Naive thymus-derived CD8-positive, alpha-beta T cell (primary cell): ENCODE measurements at places on chromosomes 2 and 18.

DNA sequence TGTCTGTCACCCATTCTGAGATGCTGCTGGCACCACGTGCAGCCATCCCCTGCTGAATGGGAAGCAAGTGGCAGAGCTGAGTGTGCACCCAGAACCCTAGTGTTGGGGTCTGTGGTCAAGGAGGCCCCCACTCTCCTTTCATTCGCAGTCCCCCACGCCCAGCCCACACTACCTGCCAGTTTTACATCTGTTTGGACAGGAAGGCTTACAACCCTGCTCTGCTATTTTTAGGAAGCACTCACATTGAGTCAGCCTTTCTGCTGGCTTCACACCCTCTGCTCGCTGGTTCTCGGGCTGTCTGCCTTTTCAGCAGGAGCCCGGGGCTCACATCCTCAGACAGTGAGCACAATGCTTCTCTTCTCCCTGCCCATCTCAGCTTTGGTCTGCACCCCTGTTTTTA is 10.7 kb upstream of the ADCY3 start:
- no peak for DNase-seq

- DNase-seq = no peak
Observed at GRCh38 chr2:20438334-20439192, 8.3 kb upstream of the RHOB start.

DNA sequence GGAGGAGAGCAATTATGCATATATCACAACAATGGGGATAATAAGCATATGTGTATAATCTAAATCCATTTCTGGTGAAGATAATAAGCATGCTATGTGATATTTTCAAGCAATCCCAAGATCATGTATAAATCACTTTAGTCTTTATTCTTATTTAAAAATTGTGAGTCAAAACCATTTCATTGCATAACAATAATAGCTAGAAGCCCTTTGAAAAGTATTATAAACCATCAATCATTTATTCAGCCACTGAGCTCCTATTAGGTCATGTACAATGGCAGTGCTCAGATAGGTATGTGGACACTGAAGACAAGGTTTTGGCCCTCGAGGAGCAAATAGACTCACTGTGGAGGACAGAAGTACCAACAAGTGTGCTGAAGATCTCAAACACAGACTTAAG is 113.1 kb downstream of the CDCA7 start:
- no peak for DNase-seq

DNA sequence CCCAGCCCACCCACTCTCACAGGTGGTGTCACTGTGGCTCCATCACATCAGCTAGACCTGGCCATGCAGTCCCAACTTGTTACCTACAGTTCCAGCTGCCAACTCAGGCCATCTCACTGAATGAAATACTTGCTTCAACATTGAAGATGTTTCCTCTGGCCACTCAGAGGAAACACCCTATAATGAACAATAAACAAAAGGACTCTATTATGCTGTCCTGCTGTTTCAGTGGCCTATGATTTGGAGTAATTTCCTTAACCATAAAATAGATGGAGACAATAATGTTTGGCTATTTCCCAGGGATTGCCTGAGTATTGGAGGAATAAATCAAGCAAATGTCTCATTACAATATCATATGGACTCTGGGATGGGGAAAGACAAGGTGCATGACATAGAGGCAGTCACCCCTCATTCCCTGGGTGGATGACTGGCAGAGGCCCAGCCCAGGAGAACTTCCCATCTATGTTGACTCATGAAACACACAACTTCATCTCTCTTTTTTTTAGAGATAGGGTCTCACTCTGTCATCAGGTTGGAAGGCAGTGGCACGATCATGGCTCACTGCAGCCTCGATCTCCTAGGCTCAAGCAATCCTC is 134.4 kb downstream of the TGIF1 start:
- DNase-seq = no peak

- DNase-seq = no peak
Observed at GRCh38 chr2:15492773-15493325, 68.3 kb downstream of the NBAS start.

GRCh38 chr18:39414009-39414700 is 1848.6 kb upstream of the CELF4 start:
- no peak for DNase-seq

DNA sequence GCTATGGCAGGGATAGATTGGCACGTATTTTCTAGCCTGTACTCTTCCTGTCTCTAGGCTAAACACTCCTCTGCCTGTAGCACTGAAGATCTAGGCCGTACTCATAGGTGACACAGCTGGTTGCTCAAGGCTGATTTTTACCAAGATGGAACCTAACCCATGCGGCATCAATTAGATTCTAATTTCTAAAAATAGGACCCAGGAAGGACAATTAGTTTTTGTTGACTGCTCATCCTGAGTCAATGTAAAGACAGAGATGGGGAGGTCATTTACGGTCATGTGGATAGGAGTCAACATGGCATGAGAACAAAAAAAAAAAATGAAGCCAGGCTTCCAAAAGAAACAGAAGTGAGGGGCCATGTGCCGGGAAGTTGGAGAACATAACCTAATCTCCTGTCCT is 360.7 kb upstream of the ETAA1 start:
- no peak for DNase-seq

DNA sequence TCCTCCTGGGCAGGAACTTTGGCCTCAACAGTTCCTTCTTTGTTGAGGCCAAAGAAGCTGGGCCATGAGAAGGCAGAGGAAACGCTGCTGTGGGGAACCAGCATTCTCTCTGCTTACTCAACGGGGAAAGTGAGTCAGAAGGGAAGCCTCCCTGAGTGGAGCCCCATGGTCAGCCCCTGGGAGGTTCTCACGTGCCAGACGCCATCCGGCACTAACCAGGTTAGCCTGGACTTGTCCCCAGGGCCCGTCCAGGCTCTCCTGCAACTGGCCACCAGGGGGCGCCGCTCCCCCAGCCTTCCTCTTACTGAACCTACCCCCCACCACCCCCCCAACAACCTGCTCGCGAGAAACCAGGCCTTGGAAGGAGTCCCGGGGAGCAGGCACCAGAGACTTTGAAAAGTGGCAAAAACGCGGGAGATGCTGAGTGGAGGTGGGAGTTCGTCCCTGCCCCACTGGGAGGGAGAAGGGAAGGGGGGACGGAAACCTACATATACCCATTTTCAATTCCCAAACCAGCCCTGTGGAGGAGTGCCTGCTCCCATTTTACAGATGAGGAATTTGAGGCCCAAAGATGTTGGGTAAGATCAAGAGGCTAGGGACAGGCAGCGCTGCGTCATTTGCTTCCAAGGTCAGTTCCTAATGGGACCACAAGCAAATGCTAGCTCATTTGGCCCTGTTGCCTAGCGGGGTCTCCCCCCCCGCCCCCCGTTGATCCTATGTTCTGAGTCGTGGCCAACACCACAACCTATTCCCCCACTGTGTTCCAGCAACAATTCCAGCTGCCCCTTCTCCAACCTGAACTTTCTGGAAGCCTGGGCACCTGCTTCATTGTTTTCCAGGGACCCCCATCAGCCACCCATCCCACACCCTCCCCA is 20.0 kb downstream of the TEX44 start:
- peak; percentile 85 for DNase-seq

GRCh38 chr18:55354795-55355194 is 233.2 kb downstream of the TCF4 start:
- DNase-seq = no peak

GRCh38 chr2:58540681-58541080 is 299.6 kb upstream of the FANCL start:
- DNase-seq = no peak

- DNase-seq = no peak
Observed at GRCh38 chr2:119019521-119019920, 77.5 kb downstream of the MARCO start.

GRCh38 chr2:208025814-208026184 is 472 bp upstream of the PLEKHM3 start:
- peak; percentile 23 for DNase-seq

DNA sequence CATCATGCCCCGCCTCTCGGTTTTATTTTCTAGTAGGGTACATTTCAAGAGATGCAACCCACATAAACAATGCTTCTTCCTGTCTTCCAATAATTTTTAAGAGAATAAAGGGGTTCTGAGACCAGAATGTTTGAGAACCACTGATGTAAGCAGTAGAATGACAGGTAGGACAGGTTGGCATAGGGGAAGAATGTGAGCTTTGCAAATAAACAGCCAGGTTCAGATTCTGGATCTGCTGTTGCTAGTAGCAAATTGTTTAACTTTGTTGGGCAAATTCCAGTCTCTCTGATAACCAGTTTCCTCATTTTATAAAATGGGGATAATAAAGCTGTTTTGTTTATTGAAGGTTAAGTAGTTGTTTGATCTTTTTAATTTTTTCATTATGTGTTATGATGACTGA is 32.8 kb downstream of the SOCS6 start:
- DNase-seq = no peak

- no peak for DNase-seq
Observed at GRCh38 chr2:22952656-22953225, 432.2 kb upstream of the KLHL29 start.

DNA sequence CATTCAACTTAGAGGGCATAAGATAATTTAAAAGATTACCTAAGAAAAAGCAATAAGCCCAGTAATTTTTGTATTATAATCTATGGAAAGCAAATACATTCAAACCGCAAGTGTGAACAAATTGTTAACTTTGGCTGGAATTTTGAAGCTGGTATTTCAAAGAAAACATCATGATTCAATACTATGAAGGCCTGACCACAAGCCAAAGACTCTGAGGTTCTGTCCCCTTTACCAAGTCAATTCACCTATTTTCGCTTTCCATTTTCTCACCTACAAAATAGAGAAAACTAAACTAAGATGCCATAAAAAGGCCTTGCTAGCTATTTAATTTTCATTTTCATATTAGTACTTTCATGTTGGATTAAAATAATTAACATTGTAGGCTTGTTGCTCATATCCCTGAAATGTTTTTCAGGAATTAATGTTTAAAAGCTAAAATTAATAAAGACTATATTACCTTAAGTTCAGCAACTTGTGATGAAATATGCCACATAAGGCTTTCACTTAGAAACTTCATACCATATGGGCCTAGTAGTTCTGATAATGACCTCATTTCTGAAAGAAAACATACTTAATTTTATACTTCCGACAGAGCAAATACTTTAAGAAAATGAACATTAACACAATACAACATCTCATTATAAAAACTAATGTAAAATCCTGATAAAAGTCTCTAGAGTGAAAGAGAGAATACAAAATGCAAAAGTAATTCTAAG is 85.7 kb upstream of the FRZB start:
- DNase-seq = no peak

GRCh38 chr2:111116843-111117597 is 3.7 kb upstream of the BCL2L11 start:
- peak; percentile 68 for DNase-seq

- DNase-seq = no peak
Observed at GRCh38 chr2:71715241-71715750, 261.9 kb downstream of the DYSF start.

DNA sequence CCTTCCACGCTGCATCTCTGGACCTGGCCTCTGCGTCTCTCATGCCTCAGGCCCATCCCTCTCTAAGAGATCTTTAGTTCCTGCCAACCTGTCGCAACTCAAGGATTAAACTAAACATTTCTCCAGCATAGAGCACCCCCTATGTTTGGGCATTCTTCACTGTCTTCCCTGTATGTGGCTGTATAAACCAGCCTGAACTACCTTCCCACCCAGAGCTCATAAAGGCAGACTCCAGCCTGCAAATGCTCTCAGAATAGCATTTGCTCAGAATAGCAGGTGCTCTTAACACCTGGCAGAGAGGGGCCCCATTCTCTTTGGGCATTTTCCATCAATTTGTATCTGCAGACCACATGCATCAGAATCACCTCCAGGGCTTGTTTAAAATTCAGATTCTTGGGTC is 83.4 kb downstream of the EHD3 start:
- DNase-seq = no peak

- DNase-seq = no peak
Observed at GRCh38 chr2:219459460-219460311, 25.0 kb downstream of the SPEG start.

DNA sequence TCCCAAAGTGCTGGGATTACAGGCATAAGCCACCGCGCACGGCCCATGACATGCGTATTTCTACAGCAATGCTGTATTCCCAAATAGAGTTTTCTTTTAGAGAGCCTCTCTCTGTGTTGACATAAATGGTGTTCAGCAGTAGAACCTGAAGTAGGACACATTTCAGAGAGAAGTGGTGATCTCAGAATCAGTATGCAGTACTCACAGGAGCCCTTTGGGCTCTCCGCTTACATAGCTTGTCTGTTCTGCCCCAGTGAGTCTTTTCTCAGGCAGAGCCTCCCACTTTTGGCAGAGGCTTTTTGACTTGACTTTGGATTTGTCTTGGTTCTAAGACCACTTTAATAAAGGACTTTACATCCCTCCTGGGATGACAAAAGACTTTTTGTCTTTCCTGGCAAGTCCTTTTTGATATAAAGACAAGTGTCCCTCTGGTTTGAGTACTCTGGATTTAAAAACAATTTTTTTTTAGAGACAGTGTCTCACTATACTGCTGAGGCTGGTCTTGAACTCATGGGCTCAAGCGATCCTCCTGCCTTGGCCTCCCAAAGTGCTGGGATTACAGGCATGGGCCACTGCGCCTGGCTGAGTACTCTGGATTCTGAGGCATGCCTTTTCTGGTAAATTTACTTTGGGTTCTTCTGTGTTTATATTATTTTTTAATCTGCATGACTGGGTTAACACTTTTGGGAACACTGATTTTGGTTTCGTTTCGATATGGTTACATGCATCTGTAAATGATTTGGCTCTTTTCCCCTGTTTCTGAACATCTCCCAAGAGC is 113.3 kb downstream of the SMAD2 start:
- DNase-seq = no peak

GRCh38 chr2:88127888-88128653 is at the start of gene FABP1:
FABP1 (minus strand) TSS chr2:88128062; CDS start chr2:88128017, 45 bp downstream.
- no peak for DNase-seq

- no peak for DNase-seq
Observed at GRCh38 chr18:23068011-23068410, 67.3 kb upstream of the CABLES1 start.

DNA sequence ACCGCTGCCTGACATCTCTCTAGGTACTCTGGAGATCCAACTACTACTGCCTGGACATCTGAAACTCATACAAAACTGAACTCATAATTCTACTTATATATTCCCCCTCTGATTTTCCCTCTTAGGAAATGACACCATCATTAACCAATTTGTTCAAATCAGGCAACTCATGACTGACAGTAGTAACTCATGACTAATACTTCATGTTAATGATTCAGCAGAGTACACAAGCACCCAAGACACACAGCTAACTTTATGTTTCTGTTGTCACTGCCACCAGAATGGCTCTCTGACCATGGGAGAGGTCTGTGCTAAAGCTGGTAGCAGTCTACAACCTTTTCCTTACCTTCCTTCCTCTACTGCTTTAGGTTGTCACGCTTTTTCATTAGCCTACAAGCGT is 91.1 kb downstream of the ITSN2 start:
- DNase-seq = no peak

DNA sequence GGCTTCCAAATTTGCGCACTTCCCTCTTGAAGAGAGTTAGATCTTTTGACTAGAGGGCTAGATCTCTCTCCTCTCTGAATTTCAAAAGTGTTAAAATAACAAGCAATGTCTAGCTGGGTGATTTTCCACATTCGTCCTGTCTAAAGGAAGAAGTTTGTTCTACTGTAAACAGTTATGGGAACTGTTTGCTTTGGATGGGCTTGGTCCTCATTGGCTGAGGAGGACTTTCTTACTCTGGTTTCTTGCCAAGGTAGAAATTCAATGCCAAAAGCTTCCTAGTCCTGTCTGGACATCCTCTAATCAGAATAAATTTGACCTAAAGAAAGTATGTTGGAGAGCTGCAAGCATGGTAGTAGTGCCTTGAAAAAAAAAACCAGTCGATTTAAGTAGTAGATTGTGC is 47.4 kb upstream of the RAPH1 start:
- DNase-seq = no peak
